ENCODE measurements at places on chromosomes 4 and X. TPM values are rescaled to one million over a fixed set of nuclear protein-coding genes. Genes with fewer than 3 reads are reported as not detected.

The DRP2 gene
- total RNA-seq = 0.59 TPM

The ANK2 gene
- total RNA-seq = 68.4 TPM

The GUCY2F gene
- not detected for total RNA-seq

The PNCK gene
- 0.29 TPM for total RNA-seq

The TMEM129 gene
- total RNA-seq = 38.0 TPM

The BRS3 gene
- not detected for total RNA-seq

The MSANTD1 gene
- total RNA-seq = 0.59 TPM

The SLC25A6 gene
- 203 TPM for total RNA-seq

GRCh38 chr4:112213856-112214255, 17.7 kb upstream of the AP1AR start:
- peaks cover 7% of the 10 kb centered on the region for H3K4me1 ChIP-seq
- no peaks in the 10 kb centered on the region for H3K27me3 ChIP-seq
- no peaks in the 10 kb centered on the region for H3K36me3 ChIP-seq
- H3K27ac ChIP-seq = no peak overlapping the region
- no peak overlapping the region for H3K4me3 ChIP-seq

DNA sequence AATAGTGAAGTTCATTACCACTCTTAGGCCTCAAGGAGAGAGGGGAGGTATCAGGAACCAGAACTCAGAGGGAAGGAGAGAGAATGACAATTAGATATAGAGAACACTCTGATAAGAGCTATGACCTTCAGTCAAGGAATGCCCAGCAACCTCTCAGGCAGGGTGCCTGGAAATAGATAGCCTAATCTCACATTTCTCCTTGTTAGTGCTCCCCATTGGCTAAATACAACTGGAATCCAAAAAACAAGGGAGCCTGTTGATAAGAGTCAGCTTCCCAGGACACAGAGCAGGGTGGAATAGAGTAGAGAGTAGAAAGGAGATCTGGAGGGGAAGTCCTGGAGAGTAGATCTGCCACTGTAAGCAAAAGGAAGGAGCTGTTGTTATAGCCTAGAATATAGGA, 62.1 kb downstream of the DCX start:
- H3K4me3 ChIP-seq = no peak overlapping the region
- H3K4me1 ChIP-seq = no peaks in the 10 kb centered on the region
- no peaks in the 10 kb centered on the region for H3K36me3 ChIP-seq

DNA sequence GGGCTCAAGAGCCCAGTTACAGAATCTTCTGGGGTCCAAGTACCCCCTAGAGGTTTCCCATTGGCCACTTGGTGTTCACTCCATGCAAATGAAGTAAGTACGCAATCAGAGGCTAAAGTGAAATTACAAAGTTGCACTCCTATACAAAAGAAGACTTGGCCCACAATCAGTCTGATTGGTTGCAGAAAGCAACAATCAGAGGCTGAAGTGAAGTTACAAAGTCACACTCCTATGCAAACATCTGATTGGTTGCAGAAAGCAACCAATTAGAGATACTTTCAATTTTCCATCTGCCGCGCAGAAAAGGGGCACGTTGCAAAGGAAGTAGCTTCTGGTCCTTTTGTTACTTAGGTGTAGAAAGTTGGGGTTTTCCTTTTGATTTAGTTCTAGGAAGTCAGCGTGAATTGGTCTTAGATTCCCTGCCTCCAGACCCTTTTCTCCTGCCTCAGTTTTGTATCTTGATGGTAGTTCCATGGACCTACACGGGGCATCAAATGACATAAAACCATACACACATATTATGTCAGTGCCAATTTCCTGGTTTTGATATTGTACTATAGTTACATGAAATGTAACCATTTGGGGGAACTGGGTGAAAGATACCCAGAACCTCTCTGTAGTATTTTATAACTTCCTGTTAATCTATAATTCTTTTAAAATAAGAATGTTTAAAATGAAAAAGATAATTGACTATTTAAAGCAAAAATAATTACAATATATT, 12.4 kb upstream of the PIN4 start:
- H3K36me3 ChIP-seq = no peaks in the 10 kb centered on the region
- peaks cover 4% of the 10 kb centered on the region for H3K27me3 ChIP-seq
- H3K27ac ChIP-seq = no peak overlapping the region

All from osteoblast (primary cell).